Breast epithelium (tissue), 4 donors: ENCODE measurements at places on chromosomes 12 and 14. TPM values are rescaled to one million over a fixed set of nuclear protein-coding genes. Genes with fewer than 3 reads are reported as not detected.

The SLC25A21 gene
- 2.3 TPM for total RNA-seq

The NEUROD4 gene
- not detected for total RNA-seq

The ARID2 gene
- total RNA-seq = 48.8 TPM

The MYO1A gene
- 2.2 TPM for total RNA-seq

The COX8C gene
- total RNA-seq = not detected

The IQSEC3 gene
- 0.73 TPM for total RNA-seq

The GZMB gene
- total RNA-seq = 1.3 TPM

The CRACR2A gene
- total RNA-seq = 15.1 TPM

The TAS2R7 gene
- not detected for total RNA-seq

The OR11H12 gene
- total RNA-seq = not detected

The IGF1 gene
- 108 TPM for total RNA-seq

The NGB gene
- total RNA-seq = not detected

The GRIP1 gene
- total RNA-seq = 0.48 TPM

The MYF6 gene
- total RNA-seq = not detected

The SYT10 gene
- total RNA-seq = not detected

The TAS2R13 gene
- total RNA-seq = 3.5 TPM

The TAS2R8 gene
- total RNA-seq = not detected

The CLEC2B gene
- 29.3 TPM for total RNA-seq

The DEGS2 gene
- 10.2 TPM for total RNA-seq

The NFATC4 gene
- 32.8 TPM for total RNA-seq

The SMIM41 gene
- total RNA-seq = not detected
